ENCODE measurements at places on chromosomes 2 and 18.

DNA sequence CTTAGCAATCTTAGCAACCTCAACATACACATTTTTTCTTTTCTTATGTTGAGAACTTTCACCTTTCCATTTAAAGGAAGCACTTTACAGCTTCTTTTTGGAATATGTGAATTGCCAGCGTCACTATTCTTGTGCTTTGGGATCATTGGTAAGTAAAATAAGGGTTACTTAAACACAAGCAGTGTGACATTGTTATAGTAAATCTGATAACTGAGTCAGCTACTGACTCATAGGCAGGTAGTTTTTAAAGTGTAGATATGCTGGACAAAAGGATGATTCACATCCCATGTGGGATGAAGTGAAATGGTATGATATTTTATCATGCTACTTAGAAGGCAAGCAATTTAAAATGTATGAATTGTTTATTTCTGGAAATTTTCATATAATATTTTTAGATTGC lies 637.2 kb downstream of the DCDC2C start:
- DNase-seq: peak; percentile 41

DNA sequence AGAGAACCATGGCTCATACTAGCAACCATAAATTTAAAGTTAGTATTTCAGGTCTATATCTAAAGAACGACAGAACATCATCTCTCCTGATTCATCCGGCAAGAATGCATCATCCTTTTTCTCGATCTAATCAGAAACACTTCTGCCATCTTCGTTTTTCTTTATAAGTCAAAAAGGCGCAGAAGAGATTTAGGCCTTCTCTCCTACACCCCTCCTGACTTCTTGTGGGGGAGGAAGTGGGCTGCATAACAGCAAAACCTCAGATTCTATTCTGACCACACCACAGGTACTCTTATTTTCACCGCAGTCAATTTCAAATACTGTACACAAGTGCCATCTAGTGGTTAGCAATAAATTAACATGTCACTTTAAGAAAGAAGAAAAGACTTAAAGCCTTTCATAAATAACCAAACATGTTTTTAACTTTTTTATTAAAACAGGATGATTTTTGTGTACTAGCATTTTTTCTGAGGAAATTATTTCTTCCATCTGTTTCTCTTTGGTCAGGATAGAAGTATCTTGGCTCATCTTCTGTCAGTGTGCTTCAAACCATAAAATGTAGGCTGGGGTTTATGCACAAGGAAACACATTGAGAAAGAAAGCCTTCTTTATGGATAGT lies 48.4 kb upstream of the PIK3C3 start:
- peak; percentile 32 for DNase-seq

GRCh38 chr18:62702259-62702658 lies 13.1 kb upstream of the PHLPP1 start:
- DNase-seq: no peak

DNA sequence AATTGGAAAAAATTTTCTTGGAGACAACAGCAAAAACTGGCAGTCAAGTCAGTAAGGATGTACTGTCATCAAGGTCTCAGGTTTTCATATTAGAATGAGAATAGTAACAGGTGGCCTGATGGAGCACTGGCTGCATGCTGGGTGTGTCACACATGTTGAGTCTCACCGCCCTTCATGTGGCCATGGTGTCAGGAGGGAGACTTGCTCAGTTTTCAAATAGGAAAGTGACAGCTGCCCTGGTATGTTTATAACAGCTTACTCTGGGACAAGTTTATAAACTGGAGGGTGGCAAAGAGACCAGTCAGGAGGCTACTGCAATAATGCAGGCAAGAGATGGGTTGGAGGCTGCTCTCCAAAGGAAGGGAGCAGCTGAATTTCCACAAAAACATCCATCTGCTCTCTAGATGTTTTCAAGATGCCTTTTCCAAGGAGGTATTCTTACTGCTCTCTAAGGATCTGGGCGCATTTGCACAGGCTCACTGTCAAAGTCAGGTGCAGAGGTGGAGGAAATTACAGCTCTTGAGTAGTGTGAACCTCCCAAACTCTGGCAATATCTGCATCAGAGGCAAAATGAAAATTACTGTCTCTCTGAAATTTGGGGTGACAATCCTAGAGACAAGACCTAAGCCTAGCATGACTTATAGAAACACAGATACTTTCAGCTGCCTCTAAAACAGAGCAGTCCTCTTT lies 321.9 kb upstream of the RAB12 start:
- no peak for DNase-seq

GRCh38 chr18:64966667-64967066 lies 784.1 kb upstream of the CDH7 start:
- DNase-seq: no peak

GRCh38 chr2:99496021-99496420 lies 6.2 kb upstream of the REV1 start:
- DNase-seq: no peak

GRCh38 chr2:217886091-217886490 lies 116.7 kb downstream of the TNS1 start:
- no peak for DNase-seq
